Activated CD4-positive, alpha-beta T cell treated with anti-CD3 and anti-CD28 coated beads for 4 hours (primary cell): ENCODE measurements at places on chromosomes 4 and X.

DNA sequence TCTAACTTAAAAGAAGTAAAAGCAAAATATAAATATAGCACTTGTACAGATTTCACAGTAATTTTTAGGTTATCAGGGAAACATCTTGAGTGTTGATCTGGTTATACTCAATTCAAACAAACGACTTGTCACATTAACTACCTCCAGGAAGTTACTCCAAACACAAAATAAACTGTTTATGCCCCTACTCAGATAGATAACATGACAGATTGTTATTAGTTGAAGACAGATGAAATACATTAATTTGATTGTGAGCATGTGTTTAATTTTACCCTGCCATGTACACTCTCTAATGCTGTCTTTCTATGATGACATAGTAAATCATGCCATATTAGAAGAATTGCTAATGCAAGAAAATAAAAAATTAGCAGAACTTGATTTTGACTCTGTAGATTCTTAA is 88.0 kb downstream of the RAB28 start:
- no peak for DNase-seq

DNA sequence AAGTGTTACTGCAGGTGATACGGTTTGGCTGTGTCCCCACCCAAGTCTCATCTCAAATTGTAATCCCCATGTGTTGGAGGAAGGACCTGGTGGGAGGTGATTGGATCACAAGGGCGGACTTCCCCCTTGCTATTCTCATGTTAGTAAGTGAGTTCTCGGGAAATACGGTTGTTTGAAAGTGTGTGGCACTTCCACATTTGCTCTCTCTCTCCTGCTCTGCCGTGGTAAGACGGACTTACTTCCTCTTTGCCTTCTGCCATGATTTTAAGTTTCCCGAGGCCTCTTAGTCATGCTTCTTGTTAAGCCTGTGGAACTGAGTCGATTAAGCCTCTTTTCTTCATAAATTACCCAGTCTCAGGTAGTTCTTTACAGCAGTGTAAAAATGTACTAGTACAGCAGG is 65.2 kb upstream of the SLC7A11 start:
- no peak for DNase-seq

- no peak for DNase-seq
Observed at GRCh38 chrX:111288841-111289240, 18.6 kb upstream of the CAPN6 start.

GRCh38 chr4:110475881-110476818 is at the start of gene ENPEP:
Gene ENPEP, plus strand, starts transcription at chr4:110476155. Its CDS starts 260 bp downstream, at chr4:110476415.
- no peak for DNase-seq

DNA sequence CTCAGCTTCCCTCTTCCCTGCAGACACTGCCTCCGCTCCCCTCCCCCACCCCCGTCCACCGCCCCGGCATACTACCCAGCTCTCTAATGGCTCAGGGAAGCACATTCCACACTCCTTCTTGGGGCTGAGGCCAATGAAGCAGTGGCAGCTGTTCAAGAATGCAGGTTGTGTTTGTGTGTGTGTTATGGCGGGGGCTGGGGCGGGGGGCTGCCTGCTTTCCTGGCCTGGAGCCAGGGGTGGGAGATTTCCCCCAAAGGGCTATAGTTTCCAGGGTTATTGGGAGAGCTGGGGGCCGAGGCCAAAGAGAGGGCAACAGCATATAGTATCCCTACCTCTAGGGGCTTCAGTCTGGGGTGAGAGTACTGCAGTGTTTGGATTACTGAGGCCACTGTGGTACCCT is 149.4 kb downstream of the EFNB1 start:
- DNase-seq, result no peak

- peak; percentile 83 for DNase-seq
Observed at GRCh38 chrX:102863735-102864134, 73.3 kb upstream of the RAB40AL start.

DNA sequence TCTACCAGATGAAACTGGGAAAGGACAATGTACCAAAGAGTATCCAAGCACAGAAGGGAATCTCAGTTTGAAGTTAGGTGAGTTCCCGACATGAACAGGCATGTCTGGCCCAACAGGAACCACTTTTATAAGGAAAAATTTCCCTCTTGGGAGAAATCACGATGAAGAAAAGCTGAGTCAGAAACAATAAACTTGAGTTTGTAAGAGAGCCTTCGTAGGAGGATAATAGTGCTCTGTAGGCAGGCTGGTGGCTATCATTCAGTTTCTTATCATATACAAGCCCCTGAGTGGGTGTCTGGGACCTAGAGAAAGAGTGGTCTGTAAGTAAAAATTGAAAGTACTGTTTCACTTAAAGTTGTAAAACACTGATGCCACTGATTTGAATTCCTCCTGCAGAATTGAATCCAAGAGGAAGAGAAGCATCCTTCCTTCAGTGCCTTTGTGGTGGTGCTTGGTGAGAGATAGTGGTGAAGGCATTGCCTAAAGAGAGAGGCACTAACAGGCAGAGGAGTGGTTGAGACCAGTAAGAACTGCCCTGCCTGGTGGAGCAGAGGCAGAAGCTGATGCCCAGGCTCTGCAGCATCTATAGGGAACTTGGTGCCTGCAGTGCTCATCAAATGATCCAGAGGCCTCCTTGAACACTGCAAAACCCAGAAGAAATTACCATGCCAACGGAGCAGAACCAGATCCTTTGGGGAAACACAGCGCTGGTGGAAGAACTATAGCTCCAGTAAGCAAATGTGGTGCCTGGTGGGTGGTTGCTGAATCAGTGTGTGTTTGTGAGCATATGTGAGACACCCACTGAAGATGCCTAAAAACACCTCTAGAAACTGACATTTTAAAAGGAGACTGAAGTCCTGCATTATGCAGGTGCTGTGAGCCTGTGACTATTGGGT is 31.7 kb upstream of the METAP1 start:
- no peak for DNase-seq

DNA sequence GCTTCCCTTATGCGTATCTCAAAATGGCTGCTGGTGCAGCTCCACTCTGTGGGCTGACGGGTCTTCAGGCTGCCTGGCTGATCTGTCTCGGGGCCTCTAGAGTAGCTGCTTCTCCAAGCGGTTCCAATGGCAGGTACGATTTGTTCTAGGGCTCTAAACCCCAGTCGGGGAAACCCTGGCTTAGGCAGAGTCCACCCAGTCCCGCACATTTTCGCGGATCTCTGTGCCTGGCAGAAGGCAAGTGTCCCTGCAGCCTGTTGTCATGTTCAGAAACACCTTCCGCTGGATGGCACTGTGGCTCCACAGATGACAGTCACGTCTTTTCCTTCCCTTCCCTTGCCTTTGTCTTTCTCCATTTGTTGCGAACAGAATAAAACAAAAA is 54.4 kb downstream of the NBDY start:
- DNase-seq, result peak; percentile 84

DNA sequence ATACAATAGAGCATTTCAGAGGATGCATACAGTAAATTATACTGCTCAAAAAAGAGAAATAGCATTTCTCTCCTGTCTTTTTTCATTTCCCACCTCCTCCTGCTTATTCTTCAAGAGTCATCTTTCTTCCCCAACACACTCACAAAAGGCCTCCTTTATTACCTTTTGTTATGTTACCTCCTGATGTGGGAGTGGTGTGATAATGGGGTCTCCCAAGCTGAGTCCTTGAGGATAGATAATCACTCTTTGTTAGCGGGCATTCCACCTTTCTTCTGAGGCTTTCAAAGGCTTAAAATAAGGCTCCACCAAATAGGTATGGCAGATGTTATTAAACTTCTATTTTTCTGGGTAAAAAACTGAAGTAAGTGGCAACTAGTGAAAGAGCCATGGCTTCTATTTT is 159.8 kb downstream of the CPEB2 start:
- DNase-seq, result no peak

- DNase-seq, result no peak
Observed at GRCh38 chr4:184459413-184459812, 14.9 kb downstream of the IRF2 start.

DNA sequence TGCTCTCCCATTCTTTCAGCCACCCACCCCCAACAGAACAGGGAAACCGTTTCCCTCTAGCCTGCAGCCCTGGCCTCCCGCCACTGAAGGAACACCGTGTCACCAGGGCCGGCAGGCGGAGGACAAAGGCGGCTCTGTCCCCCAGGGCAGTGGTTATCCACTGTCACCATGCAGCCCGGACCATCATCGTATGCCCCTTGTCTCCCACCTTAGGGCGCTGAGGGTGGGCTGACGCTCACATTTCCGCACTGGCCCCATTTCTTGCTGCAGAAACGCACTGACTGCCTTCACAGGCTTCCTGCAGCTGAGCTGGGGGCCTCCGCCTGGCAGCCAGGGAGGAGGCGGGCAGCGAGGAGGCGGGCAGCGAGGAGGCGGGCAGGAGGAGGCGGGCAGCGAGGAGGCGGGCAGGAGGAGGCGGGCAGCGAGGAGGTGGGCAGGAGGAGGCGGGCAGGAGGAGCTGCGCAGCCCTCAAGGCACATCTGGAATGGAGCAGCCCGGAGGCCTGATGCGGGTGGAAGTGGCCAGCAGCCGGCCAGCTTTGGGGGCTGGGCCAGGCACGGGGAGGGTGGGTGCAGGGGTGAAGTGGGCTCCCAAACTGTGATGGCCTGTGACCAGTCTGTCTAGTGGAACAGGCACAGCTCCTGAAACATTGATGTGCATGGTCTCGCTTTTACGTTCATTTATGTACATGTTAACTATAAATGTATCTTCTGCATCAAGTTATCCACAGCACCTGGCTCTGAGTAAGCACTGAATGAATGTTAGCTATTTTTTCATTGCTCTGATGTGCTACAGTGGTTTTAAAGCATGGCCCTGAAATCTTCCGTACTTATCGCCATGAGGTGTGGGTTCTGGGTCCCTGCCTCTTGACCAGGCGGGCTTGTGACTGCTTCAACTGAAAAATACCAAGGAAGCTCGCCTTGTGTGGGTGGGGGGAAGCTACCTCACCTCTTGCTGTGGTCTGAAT is 20.6 kb upstream of the KIAA0232 start:
- peak; percentile 19 for DNase-seq

DNA sequence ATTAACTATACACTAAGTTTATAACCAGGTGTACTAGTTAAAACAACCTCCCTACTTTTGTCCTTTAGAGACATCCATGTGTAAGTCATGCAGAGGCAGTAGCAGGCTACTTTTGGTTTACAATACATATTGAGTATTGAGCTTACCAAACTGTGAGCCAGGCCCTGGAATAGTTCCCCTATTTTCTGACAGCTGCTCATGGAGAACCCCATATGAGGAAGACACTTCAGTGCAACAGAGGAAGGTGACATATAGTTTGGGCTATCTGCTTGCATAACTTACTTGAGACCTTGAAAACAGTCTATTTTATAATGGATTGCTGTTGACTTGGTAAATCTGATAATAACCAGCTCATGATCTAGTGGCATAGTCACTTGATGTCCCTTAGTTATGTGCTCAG is 190.5 kb downstream of the SH3BGRL start:
- no peak for DNase-seq

- no peak for DNase-seq
Observed at GRCh38 chr4:163243297-163243981, 76.7 kb upstream of the NAF1 start.

GRCh38 chrX:10617186-10617998 is 3.0 kb downstream of the MID1 start:
- DNase-seq, result no peak

GRCh38 chrX:12955882-12956703 is 18.8 kb upstream of the TMSB4X start:
- peak; percentile 57 for DNase-seq

DNA sequence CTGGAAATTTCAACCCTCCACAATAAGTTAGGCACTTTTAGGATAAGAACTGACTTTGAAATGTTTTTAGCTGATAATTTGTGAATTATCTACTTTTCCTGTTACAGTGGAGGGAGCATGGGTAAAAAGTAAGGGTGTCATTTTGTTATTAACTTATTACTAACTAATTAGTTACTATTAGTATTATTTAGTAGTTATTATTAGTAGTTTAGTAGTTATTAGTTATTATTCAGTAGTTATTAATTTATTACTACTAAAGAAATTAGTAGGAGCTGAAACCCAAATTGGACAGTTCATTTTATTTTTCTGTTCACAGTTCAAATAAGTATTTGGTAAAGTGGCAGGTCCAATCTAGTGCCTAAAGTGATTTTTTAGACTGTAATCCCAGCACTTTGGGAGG is 5.4 kb downstream of the ADH1A start:
- no peak for DNase-seq

DNA sequence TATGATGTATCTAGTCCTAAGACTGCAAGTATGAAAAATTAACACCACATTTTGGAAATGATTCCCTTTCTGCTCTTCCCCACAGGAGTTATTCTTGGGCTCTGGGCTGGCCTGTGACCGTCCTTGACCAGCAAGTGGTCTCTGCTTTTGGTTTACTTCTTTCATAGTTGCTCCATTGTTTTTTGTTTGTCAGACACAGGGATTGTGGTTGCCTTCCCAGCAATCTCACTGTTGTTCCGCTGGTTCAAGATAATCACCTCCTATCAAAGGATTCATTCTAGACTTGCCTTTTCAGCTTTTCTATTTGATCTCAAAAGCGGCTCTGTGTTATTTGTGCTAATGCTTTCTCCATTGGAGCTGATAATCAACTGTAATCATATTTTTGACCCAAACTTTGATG is 218.8 kb downstream of the MGST2 start:
- DNase-seq, result no peak

DNA sequence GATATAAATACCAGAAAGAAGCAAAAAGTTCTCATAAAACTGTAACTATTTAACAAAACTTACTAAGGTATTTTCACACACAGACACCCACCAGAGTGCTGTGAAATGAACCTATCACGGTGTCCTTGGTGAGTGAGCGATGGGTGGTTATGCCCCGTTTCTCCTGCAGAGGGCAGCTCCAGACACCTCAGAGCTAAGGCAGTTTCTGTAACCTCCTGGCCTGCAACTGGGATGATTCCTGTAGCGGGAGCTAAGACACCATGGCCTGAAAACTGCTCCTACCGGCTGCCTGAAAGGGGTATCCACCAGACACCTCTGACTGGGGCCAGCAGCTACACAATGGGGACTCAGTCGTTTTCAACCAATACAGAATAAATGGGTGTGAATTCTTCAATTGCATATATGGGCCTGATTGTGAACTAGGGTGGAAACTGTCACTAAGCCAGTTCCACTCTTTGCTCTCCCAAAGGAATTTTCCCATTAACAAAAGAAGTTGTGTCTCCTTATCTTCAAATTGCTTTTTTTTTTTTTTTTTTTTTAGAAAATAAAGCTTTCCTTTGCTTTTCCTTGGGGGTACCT is 2375.8 kb upstream of the TENM3 start:
- no peak for DNase-seq

DNA sequence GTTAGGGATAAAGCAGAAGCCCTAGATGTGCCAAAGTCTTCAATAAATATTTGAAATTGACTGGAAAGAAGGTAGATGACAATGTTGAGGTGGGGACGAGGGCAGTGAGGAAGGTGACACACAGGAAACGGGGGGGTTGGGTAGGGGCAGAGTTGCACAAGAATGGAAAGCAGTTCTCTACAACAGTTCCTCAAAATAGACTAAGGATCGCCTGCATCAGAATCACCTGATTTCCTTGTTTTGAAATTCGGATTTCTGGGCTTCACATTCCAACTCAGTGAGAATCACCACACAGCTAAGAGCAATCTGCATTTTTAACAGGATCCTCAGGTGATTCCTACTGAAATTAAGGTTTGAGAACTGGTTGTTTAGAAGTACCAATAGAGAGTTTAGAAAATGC is 70.6 kb downstream of the ARFIP1 start:
- peak; percentile 35 for DNase-seq

- no peak for DNase-seq
Observed at GRCh38 chr4:128162434-128162833, 101.3 kb downstream of the LARP1B start.
